ENCODE measurements at places on chromosomes 2 and 18. TPM values are rescaled to one million over a fixed set of nuclear protein-coding genes. Genes with fewer than 3 reads are reported as not detected.
A peak's percentile ranks its signal among the peaks of the same experiment; 100 is the strongest.

Gene IL1R2
- total RNA-seq = 15.6 TPM

DNA sequence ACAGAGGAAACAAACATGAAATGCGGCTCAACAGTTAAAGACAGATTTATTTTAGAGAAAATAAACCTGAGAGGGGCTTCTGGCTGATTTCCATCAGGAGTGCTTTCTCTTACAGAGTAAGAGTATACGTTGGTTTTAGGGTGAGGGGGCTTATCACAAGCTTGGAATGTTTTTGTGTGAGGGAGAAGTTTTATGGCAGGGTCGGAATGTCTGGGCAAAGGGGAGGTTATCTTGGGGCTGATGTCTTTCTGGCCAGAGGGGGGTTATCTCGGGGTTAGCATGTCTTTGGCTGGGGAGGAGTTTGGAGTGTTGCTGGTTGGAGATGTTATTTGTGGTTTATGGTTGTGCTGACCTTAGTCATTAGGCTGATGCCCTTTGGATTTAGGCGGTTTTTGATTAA lies 22.1 kb downstream of the PTRHD1 start:
- no peak for DNase-seq

DNA sequence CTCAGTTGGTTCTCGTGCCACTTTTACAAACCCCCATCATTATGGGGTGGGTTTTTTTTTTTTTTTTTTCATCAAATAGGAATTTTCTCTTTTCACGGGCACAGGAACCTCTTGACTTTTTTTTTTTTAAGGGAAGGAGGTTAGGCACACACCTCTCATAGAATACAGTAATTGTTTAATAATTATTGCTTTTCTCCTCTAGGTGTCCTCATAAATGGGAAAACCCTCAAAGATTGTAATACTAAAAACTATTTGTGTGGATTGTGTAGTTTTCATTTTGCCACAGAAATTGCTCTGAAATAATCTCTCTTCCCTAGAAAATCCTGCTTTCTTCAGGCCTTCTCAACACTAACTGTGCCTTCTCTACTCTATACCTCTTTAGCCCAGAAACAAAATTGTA lies 147.3 kb downstream of the GREB1L start:
- DNase-seq = no peak

Gene TBR1
- total RNA-seq = 0.30 TPM

Gene SEPTIN2
- total RNA-seq = 354 TPM

Gene ID2
- total RNA-seq = 122 TPM

Gene RAB17
- total RNA-seq = 0.59 TPM

Gene TSPYL6
- total RNA-seq = not detected

DNA sequence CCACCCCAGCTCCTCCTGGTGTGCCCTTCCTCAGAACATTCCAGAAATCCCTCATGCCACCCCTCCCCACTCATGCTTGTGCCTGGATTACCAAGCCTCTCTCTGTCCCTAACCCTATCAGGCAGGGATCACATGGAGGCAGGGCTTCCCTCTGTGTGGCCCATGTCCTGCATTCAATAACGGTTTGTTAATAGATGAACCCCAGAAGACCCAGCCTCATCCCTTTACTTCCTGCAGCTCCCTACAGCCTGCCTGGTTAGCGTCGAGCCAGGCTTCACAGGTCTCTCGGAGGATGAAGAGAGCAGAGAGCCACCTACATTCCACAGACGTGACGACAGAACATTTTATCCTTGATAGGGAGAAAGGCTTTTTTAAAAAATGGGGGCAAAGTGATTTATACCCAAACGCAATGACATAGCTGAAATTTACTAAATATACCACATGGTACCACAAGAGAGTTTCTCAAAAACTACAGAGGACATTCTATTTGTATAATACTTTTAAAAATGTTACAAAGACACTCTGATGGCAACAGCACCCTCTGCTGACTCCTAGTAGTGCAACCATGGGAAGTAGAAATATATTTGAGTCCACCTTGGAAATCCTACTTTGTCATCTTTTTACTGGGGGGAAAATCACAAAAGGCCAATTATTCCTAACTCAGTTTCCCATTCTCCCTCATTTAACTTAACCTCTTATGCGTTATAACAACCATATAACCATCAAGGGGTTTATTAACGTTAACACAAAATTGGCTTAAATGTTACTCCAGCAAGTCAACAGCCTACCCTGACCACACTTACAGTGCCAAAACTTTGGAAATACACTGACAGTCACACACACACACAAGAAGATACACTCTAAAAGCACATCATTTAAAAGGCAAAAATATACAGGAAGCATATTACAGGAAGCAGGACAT lies 30.7 kb downstream of the FBXO15 start:
- DNase-seq = peak; percentile 19

DNA sequence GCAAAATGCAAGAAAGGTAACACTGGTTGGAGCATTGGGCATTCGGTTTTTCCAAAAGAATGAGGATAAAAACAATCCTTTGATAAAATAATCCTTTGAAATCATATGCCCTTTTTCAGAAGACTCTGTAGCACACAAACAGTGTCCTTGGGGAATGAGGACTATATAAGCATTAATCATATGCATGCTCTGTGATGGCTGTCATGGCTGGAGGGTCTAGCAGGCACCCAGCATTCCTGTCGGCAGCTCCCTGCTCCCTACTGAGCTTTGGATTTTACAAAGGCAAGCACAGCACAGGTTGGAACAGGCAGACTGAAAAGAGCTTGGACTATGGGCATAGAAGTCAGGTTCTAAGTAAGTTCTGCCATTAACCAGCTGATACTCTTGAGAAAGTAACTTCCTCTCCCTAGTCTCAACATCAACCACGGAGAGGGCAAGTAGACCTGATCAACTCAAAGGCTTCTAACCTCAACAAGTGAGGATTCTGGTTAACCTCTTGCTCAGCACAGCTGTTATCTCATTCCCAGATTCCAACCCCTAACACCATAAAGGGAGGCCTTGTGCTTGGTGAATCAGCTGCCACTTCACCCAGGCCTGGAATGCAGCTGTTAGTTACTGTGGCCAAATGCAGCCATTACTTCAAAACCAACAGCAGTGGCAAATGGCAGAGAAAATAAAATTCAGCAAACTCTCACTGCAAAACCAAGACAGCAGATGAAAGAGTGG lies 29.5 kb downstream of the GALNT14 start:
- DNase-seq = no peak

- DNase-seq = no peak
Observed at GRCh38 chr2:43714164-43714563, 37.9 kb upstream of the C1GALT1C1L start.
